Muscle of leg (tissue), 16 donors: ENCODE measurements at places on chromosomes 7 and 10. TPM values are rescaled to one million over a fixed set of nuclear protein-coding genes. Genes with fewer than 3 reads are reported as not detected.

- DNase-seq, result no peak
Observed at GRCh38 chr10:126430512-126430911, 42.2 kb upstream of the ADAM12 start.

- DNase-seq, result no peak
Observed at GRCh38 chr7:112206991-112207592, 597 bp downstream of the ZNF277 start.

DNA sequence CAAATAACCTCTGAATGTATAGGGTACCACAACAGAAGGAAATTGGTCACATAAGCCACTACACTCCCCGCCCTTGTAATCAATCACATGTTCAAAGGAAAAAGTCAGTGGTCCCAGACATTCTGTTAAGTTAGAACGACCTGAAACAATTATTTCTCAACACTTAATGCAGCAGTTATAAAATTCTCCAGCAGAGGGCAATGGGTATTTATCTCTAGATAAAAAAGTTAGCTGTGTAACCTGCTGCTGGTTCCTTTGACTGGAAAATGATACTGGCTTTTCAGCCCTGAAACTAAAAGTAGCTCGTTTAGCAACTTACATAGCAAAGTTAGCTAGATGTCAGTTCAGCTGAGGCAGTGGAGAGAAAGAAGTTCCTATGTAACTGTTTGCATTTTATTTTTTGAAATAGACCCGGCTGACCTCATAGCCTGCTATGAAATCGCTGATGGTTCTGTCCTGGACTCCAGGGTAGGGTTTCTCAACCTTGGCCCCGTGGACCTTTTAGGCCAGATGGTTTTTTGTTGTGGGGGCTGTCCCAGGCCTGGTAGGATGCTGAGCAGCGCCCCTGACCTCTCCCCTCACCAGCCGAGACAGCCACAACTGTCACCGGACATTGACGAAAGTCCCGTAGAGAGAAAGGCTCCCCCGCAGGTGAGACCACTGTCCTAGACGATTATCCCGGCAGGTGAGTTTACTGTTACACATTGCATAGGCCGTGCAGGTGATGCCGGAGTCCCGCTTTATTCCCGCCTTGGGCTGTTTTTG, 40.2 kb upstream of the PROSER2 start:
- peak; percentile 71 for DNase-seq

DNA sequence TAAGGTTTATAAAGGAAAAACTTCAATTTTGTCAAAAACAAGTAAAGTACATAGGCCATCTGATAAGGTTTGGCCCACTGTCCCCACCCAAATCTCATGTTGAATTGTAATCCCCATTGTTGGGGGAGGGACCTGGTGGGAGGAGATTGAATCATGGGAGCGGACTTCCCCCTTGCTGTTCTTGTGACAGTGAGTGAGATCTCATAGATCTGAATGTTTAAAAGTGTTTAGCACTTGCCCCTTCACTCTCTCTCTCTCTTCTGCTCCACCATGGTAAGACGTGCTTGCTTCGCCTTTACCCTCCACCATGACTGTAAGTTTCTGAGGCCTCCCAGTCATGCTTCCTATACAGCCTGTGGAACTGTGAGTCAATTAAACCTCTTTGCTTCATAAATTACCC, 18.2 kb downstream of the MRPL32 start:
- no peak for DNase-seq

DNA sequence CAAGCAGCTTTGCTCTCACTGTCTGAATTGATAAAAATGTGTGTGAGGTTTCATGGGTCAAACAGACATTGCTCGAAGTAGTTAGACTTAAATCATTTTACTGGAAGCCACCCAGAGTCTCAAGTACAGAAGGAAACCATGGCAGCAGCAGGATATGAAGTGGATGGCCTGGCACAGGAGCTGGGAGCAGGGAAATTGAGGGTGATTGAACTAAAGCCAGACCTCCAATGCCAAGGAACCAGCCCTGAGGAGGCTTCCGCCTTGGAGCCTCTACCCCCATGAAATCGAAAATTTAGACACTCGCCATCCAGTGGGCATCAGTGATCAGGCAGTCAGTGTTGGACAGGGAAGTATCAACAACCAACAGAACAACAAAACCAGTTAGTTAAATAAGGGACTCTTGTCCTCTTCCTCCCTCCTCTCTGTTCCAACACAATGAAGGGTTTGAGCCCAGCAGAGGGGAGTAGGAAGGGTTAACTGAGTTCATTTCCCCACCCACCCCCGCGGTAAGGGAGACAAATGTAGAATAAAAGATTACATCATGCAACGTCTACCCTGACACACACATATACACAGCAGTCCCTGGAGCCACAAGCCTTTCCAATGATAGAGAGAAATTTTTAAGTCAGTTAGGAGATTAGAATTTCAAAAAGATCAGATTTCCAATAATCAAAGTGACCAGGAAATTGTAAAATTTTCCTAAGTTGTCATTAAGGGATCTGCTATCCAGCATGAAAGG, 156.3 kb downstream of the SLC16A9 start:
- peak; percentile 41 for DNase-seq

- no peak for DNase-seq
Observed at GRCh38 chr10:124946945-124947344, 5.0 kb downstream of the ZRANB1 start.

GRCh38 chr7:7266257-7266881, 84.0 kb downstream of the C1GALT1 start:
- no peak for DNase-seq

DNA sequence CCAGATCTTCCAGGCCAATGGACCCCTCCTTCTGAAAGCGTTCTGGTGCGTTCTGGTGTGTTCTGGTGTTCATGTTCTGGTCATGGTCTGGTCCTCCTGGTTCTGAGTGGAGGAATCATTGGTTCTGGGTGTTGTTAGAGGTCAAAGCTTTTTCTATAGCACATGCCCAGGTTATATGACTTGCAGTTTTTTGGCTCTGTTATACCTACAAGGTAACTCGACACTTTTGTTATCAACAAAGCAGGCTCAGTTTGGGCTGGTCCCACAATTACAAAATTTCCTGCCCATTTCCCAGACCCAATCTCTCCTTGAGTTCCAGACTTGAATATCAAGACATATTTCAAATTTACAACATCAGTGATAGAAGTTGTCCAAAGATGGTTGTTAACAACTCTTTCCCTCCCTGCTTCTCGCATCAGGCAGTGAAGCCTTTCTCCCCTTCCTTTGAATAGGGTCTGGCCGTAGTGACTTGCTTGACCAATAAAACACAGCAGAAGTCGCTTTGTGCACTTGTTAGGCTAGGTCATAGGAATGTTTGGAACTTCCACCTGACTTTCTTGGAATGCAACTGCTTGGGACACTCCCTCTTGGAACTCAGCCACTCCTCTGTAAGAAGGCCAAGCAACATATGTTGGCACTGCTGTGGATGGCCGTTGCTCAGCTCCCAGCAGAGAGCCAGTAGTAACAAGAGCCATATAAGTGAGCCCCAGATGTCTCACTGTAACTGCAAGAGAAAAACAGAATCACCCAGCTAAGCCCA, 83.1 kb upstream of the STEAP1B start:
- DNase-seq, result peak; percentile 82

DNA sequence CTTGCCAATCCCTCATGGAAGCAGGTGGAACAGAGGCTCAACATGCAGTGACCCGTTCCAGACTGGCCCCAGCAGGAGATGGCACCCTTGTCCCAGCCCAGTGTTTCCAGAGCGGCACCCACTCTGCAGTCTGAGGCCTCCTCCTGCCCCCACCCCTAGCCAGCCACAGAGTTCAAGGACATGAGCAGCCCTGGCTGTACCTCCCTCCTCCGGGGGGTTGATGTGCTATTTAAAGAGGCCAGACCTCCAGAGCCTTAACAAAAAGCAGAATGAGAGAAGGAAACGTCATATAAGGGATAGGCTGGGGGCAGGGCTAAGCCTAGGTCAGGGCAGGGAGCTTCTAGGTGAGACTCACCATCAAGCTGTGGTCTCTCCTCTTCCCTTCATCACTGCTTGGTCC, 115.7 kb upstream of the NANOS1 start:
- DNase-seq, result no peak

DNA sequence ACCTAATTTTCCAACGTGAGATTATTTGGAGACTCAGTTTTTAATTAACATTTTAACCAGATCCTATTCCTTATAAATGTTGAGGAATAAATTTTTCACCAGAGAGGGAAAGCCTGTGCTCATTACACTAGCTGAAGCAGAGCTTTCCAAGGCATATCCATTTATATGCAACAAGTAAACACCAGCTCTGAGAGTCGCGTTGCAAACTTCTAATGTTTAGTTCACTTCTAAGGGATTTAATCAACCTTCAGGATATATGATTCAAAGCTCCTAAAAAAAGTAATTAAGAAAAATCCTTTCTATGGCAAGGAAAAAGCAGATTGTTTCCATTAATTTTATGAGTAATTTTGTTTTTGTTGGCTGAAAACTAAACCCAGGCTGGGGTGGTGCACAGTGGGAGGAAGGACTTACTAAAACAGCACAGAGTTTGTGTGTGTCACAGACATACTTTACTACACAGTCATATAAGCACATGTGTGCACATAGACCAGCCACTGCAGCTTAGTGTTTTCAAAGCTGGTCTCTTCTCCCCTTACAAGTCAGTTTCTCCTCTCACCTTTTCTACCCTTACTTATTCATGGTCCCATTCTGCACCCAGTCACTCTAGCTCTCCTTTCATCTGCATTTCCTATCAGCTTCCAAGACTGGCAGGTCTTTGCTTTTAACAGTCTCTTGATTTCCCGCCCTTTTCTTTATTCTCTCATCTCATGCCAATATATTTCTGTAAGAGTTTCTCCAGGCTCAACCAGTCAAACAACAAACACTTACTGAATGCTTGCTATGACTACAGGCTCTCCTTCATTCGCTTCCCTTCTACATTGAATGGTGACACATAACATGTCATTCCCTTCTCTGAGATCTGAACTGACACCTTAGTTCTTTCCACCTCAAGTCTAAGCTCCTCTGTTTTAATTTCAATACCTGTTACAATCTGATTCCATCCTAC, 81.1 kb upstream of the FZD1 start:
- DNase-seq, result no peak

GRCh38 chr10:109937460-109938065, 14.3 kb upstream of the XPNPEP1 start:
- no peak for DNase-seq

DNA sequence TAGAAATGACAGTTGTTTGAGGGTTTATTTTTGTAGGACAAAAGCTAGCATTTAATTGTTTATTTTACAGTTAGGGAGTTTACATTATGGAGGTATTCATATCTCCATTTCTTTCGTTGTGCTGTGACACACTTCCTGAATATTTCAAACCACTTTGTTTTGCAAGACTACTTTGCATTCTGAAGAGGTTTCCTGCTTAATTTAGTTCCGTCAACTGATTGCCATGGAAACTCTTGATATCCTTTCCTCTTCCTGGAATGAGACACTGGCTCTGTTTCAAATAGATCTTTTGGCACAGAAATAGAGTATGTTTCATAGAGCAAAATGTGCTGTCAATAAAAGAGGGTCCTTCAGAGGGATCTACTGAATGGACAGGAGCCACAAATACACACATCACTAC, 159.5 kb upstream of the AGR3 start:
- DNase-seq, result peak; percentile 68

DNA sequence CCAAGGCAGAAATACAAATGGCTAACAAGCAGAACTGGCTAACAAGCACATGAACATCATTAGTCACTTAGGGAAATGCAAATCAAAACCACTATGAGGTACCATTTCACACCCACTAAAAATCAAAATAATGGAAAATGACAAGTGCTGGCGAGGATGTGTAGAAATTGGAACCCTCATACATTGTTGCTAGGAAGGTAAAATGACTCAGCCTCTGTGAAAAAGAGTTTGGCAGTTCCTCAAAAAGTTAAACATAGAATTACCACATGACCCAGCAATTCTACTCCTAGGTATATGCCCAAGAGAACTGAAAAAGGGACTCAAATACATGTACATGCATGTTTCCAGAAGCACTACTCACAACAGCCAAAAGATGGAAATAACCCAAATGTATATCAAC, 52.8 kb upstream of the ANAPC16 start:
- DNase-seq, result no peak

DNA sequence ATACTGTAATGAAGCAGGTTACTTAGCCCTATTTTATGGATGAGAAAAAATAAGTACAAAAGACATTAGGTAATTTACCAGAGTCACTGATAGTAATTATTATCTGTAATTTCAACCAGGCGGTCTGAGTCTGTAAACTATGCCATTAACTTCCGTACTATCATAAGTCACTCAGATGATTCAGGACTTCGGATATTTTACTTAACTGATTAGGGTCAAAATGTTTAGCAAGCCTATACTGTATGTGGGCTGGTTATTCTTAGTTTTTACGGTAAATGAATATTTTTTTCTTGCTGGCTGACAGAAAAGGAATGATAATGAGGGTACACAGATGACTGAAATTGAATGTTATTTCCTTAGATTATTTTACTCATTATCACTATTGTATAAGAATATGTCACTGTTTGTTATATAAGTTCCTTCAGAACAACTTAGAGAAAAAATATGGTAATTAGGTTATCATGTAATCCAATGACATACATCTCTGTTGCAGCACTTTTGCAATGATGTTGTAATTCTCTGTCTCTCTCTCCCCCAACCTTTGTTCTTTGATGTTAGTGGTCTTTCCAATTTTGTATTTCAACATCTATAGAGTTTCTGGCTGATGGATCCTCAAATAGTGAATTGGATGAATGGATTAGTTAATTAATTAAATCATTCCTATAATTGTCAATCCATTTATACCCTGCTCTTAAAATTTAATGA, 165.6 kb downstream of the ZEB1 start:
- no peak for DNase-seq

LIPM gene
- total RNA-seq, result not detected

SLIT1 gene
- total RNA-seq, result 0.35 TPM

ANKRD7 gene
- 0.62 TPM for total RNA-seq

SPDYE2B gene
- not detected for total RNA-seq

OPN4 gene
- total RNA-seq, result 0.04 TPM
